ENCODE measurements at places on chromosomes 5 and 9.

DNA sequence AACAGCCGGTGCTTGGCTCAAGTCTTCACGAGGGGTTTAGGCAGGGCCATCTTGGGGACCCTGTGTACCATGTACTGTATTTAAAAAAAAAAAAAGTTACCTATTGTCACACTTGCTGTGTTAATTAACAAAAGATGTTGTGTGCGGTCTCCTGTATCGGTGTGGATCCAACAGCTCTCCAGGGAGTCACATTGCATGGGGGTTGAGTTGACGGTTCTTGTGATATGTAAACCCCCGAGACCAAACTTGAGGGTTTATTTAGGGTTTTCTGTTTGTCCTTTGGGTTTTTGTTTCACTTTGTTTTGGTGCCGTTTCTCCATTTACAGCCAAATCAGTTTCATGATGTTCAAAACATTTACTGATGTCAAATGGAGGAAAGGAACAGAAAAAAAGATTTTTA, 22.2 kb downstream of the AMBP start:
- no peak for DNase-seq

DNA sequence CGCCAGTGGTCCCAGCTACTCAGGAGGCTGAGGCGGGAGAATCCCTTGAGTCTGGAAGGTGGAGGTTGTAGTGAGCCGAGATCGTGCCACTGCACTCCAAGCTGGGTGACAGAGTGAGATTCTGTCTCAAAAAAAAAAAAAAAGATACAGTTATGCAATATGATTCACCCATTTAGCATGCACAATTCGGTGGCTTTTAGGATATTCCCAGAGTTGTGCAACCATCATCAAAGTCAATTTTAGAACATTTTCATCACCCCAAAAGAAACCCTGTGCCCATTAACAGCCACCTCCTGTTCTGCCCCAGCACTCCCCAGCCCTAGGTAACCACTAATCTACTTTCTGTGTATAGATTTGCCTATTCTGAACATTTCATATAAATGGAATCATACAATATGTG, 4.3 kb upstream of the DHFR start:
- DNase-seq, result peak; percentile 33

DNA sequence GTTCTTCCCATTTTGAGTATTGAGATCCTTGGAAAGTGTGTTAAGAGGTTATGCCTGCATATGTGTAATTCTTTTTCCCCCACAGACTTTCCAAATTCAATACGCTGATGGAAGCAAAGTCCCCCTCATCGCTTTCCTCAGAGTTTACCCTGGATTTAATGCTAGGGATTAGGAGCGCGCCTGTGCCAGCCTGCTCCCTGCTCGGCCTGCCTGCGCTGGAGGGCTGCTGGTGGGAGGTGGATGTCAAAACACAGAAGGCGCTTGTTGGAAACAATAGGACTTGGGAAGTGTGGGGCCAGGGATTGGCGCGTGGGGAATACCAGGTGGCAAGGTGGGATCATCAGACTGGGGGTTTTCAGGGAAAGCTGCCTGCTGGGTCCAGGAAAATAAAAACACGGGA, 39.8 kb upstream of the PTCH1 start:
- no peak for DNase-seq

DNA sequence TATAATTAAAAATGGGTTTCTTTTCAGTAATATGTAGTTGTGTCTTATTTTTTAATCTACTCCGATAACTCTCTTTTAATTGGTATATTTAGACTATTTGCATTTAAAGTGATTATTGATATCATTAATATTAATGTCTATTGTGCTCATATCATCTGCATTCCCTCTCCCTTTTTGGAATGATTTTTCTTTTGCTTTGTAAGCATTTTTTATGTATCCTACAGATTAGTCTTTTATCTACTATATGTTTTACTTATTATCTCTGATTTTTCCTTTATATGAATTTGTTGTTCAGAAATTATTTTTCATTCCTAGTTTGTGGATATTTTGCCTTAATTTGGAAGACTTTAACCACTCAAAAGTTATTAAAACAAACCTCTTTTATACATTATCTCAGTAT, 34.0 kb downstream of the NDUFS4 start:
- DNase-seq, result no peak

- no peak for DNase-seq
Measured at GRCh38 chr5:107017616-107018015, 653.1 kb downstream of the EFNA5 start.

DNA sequence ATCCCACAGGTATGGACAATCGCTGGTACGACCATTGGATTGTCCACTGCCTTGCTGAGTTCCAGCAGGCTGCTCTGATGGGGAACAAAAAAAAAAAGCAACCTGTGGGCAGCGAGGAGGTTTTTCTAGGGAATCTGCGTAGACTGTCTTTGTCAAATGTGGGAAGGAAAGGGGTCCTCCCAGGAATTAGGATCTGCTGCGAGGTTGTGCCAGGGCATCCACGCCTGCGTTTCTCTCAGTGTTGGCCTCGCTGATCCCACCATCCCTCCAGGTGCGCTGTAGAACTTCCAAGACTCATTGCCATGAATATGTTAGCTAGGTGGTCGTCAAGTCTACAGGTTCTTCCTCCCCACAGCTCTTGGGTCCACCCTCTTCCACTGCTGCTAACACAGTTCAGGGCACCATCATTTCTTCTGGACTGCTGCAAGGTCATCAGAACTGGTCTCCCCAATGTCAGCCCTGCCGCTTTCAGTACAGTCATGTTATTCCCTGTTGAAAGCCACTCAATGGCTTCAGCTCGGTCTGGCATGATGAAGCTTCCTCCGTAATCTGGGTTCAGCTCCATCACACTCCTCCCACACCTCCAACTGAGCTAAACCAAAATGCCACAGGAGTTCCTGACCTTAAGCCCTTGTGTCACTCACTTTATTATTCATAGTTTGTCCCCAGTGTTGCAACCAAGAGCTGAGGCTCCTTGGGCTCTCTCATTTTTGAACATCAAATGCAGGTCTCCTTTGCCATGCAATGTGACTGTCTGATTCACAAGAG, 79.5 kb upstream of the DMRT1 start:
- DNase-seq, result no peak
